ENCODE measurements at places on chromosomes 2 and 18.
A peak's percentile ranks its signal among the peaks of the same experiment; 100 is the strongest.

DNA sequence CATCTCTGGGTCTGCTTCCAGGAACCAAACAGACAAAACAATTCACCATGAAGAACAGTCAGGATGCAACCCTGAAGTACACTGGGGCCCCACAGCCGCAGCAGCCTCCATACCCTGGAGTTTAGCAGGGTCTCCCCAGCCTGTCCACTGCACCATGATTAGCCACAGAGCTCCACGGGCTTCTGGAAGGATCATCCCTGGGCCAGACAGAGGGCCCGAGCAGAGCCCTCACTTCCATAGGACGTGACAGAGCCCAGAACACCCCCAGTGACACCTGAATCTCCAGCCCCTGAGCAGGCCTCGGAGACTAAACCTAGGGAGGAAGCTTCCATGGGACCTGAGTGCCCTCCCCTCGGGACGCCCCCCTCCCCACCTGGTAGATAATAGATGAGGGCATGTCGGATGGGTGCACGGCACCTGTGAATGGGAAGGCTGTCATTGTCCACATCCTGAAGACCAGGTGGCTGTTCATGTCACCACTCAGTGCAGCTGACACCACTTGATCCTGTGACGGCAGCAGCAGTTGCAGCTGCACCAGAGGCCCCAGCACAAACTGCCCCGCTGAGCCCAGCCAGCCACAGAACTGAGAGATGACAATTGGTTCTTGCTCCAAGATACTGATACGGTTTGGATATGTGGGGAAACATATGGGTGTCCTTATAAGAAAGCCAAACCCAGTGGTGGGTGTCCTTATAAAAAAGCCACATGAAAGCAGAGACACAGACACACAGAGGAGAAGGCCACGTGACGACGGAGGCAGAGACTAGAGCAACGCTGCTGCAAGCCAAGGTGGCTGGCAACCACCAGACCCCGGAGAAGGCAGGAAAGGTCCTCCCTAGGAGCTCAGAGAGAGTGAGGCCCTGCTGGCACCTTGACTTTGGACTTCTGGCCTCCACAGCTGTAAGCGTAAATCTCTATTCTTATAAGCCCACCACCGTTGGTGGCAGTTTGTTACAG lies 23.2 kb downstream of the KIF1A start:
- no peak for DNase-seq

GRCh38 chr2:17442334-17442733 lies 75.9 kb downstream of the RAD51AP2 start:
- DNase-seq = no peak

DNA sequence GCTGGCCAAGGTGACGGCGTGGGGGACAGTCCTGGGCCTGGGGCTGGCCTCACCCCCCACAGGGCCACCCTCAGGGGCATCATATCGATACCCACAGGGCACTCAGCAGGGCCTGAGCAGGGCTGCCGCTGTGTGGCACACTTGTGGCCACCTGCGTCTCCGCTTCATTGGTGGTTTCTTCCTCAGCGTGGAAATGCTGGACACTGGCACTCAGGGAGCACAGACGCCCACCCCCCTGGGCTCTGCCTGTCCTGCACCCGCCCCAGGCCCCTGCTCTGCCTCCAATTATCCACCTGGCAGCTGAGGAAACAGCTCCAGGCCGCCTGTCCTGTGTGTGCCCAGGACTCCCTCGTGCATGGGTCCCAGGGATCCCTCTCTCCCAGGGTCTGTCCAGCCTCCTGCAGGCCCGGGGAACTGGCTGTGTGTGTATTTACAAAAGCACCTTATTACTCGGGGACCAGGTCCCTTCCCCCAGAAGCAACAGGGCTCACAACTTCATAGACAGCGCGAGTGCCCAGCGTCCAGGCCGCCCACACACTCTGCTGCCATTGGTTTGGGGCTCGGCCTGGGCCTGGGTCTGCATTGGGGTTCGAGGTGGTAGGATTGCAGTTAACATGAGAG lies 13.1 kb downstream of the CROCC2 start:
- DNase-seq = no peak

- peak; percentile 15 for DNase-seq
Measured at GRCh38 chr2:48343571-48344440, 186.1 kb upstream of the STON1 start.

GRCh38 chr2:200159829-200160781 lies 146.4 kb upstream of the SPATS2L start:
- no peak for DNase-seq

GRCh38 chr2:238169708-238170251 lies 11.0 kb downstream of the ERFE start:
- DNase-seq = peak; percentile 51

- no peak for DNase-seq
Measured at GRCh38 chr2:208136716-208137094, 7.1 kb upstream of the CRYGC start.

DNA sequence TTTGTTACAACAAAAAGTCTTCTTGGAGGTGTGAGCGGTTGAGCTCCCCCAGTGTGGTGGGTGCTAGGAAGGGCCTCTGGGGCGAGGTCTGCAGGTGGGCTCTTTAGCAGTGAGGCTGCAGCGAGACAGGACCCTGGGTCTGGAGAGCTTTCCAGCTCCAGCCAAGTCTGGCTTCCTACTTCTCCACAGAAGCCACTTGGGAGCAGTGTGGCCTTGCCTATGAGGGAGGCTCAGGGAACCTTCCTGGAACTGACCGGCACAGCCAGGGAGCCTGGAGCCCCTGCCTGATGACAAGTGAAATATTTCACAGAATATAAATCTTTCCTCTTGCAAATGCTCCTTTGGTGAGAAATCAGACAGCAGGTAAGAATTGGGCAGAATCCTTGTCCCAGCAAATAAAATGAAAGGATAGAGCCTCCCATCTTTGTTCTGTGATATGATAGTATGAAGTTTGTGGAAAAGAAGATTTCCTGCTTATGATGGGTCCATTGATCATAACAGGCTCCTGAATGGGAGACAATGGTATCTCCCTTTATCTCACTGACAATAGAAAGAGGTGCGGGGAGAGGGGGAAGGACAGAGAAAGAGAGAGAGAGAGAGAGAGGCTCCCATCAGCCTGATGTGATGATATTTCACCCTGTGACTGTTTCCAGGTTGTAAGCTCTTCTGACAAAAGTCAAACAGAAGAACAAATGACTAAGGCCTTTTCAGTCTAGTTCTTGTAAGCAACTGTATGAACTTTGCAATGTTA lies 289.8 kb upstream of the SPRED2 start:
- DNase-seq = peak; percentile 80

- DNase-seq = no peak
Measured at GRCh38 chr2:60473546-60473945, 79.9 kb downstream of the BCL11A start.

DNA sequence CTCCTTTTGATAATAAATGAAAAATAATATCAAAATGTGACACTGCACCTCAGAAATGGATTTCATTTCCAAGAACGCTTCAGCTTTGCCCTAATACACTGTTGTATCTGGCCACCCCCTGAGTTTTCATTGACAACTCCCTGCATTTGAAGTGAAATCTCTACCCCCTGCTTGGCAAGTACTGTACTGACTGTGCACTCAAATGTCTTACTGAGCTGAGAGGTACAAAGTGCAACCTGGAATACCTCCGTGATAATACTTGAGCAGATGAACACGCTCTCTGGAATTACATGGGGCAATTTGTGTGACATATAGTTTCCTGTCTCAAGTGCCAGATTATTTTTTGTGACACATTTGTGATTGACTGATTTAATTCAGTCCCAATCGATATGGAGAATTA lies 231.1 kb downstream of the LRP1B start:
- peak; percentile 25 for DNase-seq

GRCh38 chr2:209907746-209908145 lies 94.7 kb upstream of the RPE start:
- no peak for DNase-seq

DNA sequence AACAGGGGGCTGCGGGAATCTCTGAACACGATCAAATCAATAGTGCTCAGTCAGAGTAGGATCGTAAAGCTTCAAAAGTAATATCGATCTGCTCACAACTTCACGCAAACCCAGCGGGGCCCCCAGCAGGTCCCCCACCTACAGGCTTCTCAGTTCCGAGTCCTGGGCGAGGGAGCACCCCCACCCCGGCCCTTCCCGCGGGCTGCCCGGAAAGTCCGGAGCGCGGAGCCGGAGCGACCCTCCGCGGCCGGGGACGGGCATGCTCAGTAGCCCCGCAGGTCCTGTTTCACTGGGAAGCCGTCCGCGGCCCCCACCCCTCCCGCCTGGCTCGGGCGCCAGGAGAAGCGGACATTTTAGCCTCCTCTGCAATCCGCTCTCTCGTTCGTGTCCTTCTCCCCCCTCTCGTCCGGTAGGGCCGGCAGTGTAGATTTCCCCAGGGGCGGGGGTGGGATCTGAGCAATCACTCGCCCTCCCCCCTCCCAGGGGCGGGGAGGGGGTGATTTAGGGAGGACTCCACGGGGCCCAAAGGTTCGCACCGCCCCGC lies 3.3 kb upstream of the SPRED2 start:
- DNase-seq = peak; percentile 93

DNA sequence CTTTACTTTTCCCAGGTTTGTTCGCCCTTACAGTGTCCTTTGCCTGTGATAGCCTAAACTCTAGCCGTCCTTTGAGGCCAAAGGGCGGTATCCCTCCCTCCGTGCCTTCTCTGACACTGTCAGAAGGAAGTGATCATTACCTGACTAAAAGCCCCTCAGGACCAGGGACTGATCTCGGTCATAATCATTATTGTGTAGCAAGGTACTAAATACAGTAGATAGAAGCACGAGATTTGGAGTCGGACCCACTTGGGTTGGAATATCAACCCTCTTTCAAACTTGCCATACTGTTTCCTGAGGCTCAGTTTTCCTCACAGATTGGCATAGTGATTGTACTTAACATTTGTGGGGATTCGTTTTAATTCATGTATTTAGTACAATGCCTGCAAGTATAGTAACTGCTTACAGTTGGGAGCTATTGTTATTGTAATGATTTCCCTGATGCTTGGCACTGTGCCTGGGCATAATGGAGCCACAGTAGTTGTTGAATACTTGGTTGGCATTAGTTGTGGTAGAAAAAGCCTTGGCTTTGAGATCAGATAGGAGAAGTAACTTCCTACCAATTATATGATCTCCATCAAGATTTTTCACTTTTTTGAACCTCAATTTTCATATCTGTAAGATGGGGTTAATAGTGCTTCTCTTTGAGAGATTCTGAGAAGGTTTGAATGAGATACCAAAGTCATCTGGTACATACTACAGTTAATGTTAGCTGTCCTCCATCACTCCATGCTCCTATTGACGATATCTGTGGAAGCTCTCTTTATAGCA lies 836 bp downstream of the STK11IP start:
- no peak for DNase-seq

- DNase-seq = no peak
Measured at GRCh38 chr18:10252952-10253705, 201.3 kb upstream of the APCDD1 start.

GRCh38 chr2:128317181-128317898 lies 1.3 kb downstream of the HS6ST1 start:
- DNase-seq = peak; percentile 34

DNA sequence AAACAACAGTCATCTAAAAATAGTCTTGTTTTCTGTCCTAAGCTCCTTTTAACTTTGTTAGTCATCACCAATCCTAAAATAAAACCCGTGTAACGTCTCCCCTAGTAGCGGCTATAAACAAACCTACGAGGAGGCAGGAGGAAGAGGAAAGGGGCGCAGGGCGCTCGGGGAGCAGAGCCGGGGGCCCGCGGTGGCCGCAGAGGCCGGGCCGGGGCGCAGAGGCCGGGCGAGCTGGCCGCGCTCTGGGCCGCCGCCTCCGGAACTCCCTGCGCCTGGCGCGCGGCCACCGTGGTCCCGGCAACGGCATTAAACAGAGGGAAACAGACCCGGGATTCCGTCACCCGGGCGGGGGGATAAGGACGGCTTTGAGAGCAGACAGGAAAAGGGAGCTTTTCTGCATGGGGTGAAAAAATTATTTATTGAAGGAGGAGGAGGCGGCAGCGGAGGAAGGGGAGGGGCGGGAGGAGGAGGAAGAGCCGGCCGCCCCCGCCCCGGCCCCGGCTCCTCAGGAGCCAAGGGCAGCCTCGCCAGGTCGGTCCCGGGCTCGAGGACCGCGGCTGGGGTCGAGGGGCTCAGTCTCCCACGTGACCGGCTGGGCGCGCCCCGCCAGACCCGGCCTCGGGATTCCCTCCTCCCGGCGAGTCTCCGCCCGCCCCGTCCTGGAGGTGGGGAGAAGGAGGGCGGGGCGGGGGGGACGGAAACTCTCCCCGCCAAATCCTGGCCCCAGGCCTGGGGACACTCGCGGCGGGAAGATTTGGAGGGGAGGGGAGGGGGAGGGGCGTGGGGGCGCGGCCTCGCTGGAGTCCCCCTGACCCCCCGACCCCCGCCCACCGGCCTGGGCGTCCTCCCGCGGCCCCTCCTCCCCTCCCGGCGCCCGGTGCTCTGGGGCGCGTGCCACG lies 1.8 kb upstream of the NFATC1 start:
- peak; percentile 89 for DNase-seq

GRCh38 chr2:215973954-215974699 lies 39.2 kb downstream of the MREG start:
- DNase-seq = peak; percentile 50

DNA sequence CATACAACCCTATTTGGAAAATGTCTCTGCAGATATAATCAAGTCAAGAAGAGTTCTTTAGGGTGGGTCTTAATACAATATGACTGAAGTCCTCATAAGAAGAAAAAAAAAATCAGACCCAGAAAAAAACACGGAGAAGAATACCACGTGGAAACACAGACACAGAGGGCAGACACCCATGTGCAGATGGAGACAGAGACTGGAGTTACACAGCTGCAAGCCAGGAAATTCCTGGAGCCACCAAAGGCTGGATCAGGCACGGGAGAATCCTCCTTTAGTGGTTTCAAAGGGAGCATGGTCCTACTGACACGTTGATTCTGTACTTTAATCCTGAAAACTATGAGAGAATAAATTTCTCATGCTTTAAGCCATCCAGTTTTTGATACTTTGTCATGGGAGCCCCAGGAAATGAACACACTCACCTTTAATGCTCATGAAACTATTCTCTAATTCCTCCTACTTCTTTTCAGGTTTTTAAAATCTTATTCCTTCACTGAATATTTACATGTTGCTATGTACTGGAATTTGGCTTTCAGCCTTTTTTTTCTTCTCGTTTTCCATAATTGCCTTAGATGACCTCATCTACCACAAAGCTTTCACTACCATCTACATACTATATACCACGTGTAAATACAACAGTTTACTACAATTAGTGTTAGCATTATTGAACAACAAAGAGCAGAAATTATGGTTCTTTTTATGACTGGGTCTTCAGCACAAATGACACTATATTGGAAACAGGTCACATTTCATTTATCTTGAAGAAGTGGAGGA lies 529.1 kb downstream of the IRS1 start:
- no peak for DNase-seq

Data from hepatocyte (in vitro differentiated cells).